ENCODE measurements at places on chromosomes 3 and 15.

DNA sequence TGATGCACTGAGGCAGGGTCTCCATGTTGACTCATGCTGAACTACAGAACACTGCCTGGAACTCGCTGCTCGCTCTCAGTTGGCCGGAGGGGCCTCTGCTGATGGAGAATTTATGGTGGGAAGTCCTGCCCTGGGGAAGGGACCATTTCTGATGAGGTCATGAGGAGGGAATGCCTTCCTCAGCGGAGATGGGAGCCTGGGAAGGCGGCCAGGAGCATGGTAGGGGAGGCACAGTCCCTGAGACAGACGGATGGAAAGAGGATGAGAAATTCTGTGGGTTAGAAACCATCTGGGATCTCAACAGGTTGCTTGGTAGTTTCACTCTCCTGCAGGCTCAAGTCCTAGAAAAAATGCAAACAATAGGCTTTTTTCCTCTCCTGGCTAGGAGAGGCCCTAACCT is 56.8 kb upstream of the TPM1 start:
- no peak for DNase-seq

DNA sequence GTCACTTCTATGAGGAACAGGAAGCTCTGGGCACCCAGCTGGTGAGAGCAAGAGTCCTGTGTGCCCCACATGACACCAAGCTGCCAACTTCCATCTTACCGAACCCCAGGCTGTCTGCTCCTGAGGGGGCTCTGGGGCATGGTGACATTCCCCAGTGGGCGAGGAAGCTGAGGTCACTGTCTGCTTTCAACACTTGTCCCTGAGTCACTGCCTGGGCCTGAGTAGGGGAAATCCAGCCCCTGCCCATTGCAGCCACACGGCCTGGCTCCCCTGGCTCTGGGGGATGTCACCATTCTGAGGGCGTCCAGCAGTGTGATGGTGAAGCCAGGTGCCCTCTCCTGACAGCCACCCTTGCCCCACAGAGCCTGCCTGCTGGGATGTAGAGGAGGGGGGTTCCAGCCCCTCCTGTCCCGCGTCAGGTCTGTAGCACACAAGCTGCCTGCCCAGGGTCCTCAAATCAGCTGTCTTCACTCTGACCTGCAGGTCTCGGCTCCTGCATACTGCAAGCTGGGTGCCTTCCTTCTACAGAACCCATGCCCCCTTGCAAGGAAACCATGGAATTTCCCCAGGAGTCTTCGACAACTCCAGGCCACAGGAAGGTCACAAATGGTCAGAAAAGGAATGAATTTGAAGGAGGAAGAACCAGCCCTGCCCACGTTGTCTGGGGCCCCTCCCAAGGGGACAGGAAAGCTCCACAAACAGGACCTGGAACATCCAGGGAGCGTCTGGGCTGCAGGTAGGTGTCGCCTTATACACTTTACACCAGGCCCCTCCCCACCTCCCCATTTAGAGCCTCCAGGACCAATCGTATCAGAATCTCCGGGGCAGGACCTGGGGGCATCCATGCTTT is 69.9 kb upstream of the GATM start:
- DNase-seq: no peak

DNA sequence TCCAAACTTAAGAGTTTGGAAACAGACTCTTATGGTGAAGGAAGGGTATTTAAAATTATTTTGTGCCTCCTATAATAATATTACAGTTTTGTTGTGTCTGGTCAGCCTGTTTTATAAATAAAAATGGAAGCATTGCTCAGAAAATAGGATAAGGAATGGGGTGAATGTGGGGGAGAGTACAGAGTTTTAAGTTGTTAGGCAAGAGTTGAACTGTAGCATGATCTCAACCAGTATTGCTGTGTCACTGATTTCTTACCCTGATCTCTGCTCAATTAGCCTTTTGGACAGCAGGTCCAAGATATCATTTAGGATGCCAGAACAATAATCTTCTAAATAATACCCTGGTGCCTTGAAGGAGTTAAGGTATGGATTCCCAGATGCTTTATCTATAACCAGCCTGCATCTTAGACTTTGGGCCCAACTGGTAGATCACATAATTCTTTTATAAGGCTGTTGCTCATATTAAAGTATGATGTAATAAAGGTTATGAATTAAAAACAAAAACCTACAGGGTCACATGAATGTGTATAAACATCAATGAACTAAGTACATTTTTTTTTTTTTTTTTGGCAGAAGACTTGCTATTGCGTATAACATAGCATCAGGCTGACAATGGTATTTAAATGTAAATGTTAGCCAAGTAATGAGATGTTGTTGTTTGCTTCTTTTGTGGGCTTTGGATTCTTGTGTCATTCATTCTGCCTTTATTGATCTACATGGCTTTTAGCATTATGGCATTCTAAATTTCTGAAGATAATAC is 70.0 kb downstream of the MITF start:
- no peak for DNase-seq

GRCh38 chr3:21310891-21311290 is 440.1 kb downstream of the ZNF385D start:
- DNase-seq: no peak

GRCh38 chr3:160099834-160100233 is 111.2 kb downstream of the IL12A start:
- DNase-seq: no peak

GRCh38 chr3:44511238-44511566 is 33.7 kb upstream of the ZNF445 start:
- no peak for DNase-seq

GRCh38 chr3:115648559-115648958 is 25.2 kb downstream of the GAP43 start:
- DNase-seq: no peak

GRCh38 chr15:31485911-31486461 is 159.4 kb downstream of the KLF13 start:
- DNase-seq: no peak

GRCh38 chr3:105731686-105732085 is 137.1 kb downstream of the CBLB start:
- no peak for DNase-seq

GRCh38 chr3:194072691-194073279 is 63.2 kb upstream of the HES1 start:
- DNase-seq: no peak

DNA sequence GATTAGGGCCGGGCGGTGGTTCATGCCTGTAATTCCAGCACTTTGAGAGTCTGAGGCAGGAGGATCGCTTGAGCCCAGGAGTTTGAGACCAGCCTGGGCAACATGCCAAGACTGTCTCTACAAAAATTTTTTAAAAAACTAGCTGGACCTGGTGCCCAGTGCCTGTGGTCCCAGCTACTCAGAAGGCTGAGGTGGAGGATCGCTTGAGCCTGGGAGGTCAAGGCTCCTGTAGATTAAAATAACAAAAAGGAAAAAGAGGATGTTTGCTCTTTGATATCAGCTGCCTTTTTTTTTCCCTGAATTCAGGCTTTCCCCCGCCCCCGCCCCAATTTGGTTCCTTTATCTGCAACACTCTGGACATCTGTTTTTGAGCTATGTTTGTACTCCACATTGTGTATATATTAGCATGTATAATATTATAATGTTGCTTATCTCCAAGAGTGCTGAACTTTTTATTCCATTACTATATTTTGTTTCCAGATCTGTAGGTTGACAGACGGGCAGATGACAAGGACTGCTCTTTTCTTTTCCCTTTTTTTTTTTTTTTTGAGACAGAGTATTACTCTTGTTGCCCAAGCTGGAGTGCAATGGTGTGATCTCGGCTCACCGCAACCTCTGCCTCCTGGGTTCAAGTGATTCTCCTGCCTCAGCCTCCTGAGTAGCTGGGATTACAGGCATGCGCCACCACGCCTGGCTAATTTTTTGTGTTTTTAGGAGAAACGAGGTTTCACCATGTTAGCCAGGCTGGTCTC is 4.6 kb downstream of the SNAP23 start:
- DNase-seq: no peak

DNA sequence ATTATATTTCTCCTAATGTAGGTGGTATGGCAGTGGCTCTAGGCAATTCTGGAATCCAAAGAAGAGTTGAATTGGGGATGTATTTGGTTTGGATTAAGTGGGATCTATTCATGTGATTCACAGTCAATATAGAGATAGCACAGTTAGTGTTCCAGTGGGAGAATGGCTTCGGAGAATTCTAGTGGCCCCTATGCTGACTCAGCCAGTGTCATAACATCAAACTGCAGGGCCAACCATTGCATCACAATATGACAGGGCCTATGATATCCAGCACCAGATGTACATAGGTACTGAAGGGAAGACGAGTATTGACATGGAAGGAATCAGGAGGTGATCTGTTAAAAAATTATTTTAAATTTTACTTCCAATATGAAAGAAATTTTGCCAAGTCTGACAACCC is 302.8 kb upstream of the UBE2E2 start:
- DNase-seq: no peak

GRCh38 chr3:105334138-105334882 is 32.4 kb upstream of the ALCAM start:
- no peak for DNase-seq

- DNase-seq: peak; percentile 25
Observed at GRCh38 chr3:157160658-157161424, 894 bp upstream of the CCNL1 start.

- DNase-seq: no peak
Observed at GRCh38 chr15:97902140-97902780, 58.2 kb upstream of the ARRDC4 start.

DNA sequence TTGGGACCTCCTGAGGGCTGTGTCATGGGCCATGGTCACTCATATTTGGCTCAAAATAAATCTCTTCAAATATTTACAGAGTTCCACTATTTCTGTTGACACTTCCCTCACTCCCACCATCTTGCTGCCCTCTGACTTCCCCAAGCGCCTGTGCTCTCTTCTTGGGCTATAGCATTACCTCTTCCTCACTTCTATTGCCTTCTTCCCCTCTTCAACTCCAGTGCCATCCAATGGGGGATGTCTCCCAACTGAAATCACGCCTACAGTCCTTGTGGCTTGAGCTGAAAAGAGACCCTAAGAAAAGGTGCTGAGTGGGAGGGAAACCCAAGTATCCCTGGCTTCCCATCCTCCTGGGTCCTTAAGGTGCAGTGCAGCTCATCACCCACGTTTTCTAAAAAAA is 21.8 kb downstream of the UMPS start:
- no peak for DNase-seq

DNA sequence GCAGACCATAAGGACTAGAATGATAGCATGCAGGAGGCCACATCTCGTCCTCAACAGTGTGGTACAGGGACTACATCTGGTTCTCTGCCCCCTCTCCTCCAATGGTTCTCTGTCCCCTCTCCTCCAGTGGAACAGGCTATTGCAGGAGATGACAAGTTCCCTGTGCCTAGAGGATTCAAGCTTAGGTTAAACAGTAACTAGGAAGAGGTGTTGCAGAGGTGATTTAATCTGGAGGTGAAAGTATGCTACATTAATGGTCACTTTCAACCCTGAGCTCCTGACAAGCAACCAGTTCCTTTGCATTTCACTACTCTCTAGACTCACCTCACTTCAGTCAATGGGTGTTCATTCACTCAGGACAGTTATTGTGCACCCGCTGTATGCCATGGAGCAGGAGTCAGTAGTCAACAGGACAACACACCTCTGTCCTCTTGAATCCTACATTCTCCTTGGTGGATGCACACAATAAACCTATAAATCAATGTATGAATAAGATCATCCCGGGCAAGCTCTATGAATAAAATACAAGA is 16.0 kb downstream of the SPATA12 start:
- no peak for DNase-seq

GRCh38 chr15:78225783-78226541 is 8.4 kb downstream of the ACSBG1 start:
- DNase-seq: no peak

DNA sequence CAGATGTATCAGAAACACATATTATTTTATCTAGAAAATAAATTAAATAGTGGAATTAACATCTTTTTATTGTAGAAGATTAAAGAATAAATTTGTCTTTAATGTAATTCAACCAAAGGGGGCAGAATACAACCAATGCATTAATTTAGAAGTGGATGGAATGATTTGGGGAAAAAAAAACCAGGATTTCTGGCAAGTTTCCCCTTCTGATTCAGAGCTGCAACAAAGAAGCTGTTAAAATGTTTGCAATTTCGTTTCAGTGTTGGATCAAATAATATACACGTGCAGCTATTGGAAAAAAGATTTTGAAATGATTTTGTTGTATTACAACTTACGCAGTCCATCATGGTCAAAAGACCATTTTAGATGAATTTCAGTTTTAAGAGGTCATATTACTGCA is 71.6 kb upstream of the ZNF280D start:
- no peak for DNase-seq

- no peak for DNase-seq
Observed at GRCh38 chr3:16789344-16790120, 95.2 kb upstream of the PLCL2 start.

- DNase-seq: no peak
Observed at GRCh38 chr15:68699124-68699880, 120.5 kb downstream of the CORO2B start.

- DNase-seq: no peak
Observed at GRCh38 chr3:173401369-173401768, 3.8 kb downstream of the NLGN1 start.

DNA sequence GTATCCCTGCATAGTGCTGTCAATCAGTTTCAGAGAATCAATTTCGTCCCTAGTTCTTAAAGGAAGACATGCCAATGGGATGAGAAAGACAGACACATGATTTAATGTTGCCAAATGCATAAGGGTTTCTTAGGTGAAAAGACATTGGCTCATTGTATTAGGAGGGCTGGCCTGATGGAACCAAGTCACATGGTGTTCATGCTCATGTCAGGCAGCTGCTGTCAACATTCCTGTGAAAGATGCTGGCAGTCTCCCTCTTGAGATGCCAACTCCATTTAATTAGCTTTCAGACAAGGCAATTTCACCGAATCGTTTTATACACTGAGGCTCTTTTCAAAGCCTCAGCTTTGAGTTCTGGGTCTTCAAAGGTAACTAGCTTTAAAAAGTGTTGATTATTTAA is 16.1 kb upstream of the IL1RAP start:
- DNase-seq: no peak

DNA sequence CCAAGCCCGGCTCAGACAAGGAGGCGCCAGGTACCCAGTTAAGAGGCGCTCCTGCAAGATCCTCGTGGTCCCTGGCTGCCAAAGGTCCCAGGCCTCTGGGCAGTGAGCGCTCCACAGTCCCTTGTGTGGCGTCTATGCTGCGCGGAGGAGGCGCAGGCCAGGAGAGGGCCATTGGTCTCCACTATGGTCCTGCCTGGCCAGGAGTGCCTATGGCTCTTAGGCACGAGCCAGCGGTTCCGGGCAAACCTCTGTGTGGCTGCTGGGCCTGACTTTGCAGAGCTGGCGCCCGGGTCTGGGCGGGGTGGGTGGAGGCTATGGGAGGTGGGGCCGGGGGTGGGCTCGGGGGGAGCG is 660 bp upstream of the ADAMTSL3 start:
- no peak for DNase-seq

DNA sequence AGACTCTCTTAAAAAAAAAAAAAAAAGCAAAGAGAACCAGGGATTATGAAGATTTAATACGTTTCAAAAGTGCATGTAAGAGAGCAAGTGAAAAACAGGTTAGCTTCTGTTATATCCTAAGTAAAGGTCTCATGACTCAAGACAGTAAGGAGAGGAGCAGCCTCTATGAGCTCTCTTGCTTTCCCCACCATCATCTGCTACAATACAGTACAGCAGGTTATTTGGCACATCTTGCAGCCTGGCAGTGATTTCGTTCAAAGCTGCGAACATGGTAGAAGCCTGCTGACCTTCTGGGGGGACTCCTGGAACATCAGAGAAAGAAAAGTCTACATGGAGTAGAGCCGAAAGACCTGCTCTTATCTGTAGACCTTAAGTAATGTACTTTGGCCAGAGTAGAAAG is 129.2 kb upstream of the PLXND1 start:
- DNase-seq: no peak
